ENCODE measurements at places on chromosomes 12 and 14. TPM values are rescaled to one million over a fixed set of nuclear protein-coding genes. Genes with fewer than 3 reads are reported as not detected.
A peak's percentile ranks its signal among the peaks of the same experiment; 100 is the strongest.

DNA sequence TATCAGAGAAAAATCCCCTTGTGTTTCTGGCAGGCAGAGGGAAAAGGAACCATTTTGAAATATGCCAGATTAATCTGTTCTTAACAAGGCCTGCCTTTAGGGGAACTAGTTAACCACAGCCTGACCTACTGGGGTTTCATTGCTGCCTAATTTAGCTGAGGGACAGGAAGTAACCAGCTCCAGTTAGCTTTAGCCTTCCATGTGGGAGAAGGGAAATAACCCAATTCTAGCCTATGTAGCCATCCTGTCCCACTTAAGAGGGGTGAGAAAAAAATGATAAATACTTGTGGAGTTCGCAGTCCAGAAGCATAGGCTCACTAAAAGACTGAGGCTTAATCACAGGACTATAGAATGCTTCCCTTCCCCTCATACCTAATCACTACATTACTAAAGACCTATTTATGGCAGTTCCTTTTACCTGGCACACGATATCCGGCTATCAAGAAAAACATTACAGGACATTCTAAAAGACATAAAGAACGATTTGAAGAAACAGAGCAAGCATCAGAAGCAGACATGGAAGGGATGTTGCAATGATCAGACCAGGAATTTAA, 22.8 kb downstream of the COX8C start:
- no peaks in the 10 kb centered on the region for H3K36me3 ChIP-seq
- no peaks in the 10 kb centered on the region for H3K27me3 ChIP-seq
- H3K27ac ChIP-seq = no peak overlapping the region

RNF10 gene
- total RNA-seq = 169 TPM

DNA sequence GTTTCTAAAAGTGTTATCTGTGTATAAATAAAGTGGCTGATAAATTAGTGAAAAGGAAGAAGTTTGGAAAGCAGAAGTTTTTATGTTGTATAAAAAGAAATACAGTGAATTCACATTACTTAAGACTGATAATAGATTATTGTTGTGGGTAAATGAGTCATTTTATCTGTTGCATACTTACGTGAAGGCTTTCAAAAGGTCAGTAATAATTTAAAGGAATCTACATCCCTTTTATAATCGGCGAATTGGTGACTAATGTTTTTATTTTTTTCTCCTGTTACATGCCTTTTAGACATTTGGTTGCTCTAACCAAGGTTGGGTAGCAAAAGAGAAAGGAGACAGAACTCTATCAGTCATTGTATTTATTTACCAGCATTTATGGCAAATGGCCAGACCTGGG, 155.9 kb downstream of the SLC41A2 start:
- H3K36me3 ChIP-seq = no peaks in the 10 kb centered on the region
- no peaks in the 10 kb centered on the region for H3K27me3 ChIP-seq
- no peak for DNase-seq
- no peak overlapping the region for H3K4me3 ChIP-seq
- no peaks in the 10 kb centered on the region for H3K4me1 ChIP-seq

MYO1H gene
- not detected for total RNA-seq

DNA sequence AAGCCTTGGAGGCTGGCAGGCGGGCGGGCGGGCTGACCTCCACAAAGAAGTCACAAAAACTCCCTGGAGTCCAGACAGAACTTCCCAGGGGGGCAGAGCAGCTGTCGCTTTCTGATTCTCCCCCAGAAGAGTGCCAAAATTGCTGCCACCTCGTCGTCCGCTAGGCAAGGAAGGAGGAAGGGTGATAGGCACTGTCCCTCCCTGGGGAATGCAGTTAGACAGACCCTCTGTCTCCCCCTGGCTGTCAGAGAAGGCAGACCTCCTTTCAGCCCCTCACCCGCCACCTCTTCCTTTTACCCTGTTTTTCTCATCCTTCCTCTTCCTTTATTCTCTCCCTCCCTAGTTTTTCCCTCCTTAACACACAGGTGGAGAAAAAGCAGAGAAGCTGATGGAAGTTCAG, 18.7 kb downstream of the GRIN2B start:
- no peak overlapping the region for H3K4me3 ChIP-seq
- no peaks in the 10 kb centered on the region for H3K36me3 ChIP-seq
- H3K27me3 ChIP-seq = no peaks in the 10 kb centered on the region
- no peak for DNase-seq

EMP1 gene
- 213 TPM for total RNA-seq

DNA sequence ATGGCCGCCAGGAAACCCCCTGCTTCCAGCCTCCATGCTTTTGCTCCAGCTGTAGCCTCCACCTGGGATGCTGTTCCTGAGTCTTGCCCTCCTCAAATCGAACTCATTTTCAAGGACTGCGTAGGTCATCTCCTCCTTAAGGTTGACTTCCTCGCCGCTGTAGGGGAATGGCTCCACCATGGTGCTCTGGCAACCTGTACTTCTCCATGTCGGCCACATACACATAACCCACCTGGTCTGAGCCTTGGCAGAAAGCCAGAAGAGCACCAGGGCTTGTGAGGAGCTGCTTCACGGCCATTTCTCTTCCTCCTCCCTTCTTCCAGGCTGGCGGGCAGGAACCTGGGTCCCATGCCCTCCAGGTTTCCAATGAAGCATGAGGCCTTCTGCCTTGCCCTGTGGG, 36.7 kb upstream of the BEGAIN start:
- H3K27me3 ChIP-seq = no peaks in the 10 kb centered on the region
- no peak overlapping the region for H3K27ac ChIP-seq
- no peaks in the 10 kb centered on the region for H3K36me3 ChIP-seq
- no peak overlapping the region for H3K4me3 ChIP-seq
- no peak for DNase-seq
- no peaks in the 10 kb centered on the region for H3K4me1 ChIP-seq

CDKN3 gene
- not detected for total RNA-seq

NPAS3 gene
- 0.51 TPM for total RNA-seq

DNA sequence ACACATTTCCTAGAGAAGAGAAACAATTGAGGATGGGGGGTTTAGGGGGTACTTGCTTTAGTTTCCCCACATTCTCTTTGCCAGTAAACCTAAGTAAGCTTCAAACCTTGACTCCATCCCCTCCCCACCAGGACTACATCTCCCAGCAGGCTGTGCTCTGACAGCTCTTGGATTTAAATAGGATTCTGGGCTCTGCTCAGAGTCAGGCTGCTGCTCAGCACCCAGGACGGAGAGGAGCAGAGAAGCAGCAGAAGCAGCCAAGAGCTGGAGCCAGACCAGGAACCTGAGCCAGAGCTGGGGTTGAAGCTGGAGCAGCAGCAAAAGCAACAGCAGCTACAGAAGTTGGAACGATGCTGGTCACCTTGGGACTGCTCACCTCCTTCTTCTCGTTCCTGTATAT, 20.6 kb downstream of the RDH12 start:
- H3K27ac ChIP-seq = no peak overlapping the region
- peak; percentile 75 for DNase-seq
- H3K27me3 ChIP-seq = no peaks in the 10 kb centered on the region
- no peak overlapping the region for H3K4me3 ChIP-seq
- no peaks in the 10 kb centered on the region for H3K4me1 ChIP-seq
- H3K36me3 ChIP-seq = no peaks in the 10 kb centered on the region

RABGGTA gene
- 67.9 TPM for total RNA-seq

- no peak overlapping the region for H3K4me3 ChIP-seq
- no peak overlapping the region for H3K27ac ChIP-seq
- no peak for DNase-seq
- H3K27me3 ChIP-seq = no peaks in the 10 kb centered on the region
Observed at GRCh38 chr14:39617537-39617936, 185.3 kb upstream of the FBXO33 start.

DNA sequence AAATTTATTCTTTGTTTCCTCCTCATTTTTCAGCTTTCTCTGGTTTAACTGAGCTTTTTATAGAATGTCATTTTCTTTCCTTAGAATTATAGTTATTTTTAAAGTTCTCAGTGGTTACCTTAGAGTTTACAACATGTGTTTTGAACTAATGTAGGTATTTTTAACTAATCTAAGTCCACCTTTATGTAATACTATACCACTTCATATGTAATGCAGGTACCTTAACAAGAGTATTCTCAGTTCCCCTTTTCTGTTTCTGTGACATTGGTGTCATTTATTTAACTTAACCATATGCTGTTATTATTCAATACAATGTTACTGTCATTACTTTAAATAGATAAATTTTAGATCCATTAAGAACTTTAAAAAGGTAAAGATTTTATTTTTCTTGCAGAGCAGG, 30.3 kb upstream of the KCNC2 start:
- no peaks in the 10 kb centered on the region for H3K36me3 ChIP-seq
- no peak overlapping the region for H3K27ac ChIP-seq
- H3K4me3 ChIP-seq = no peak overlapping the region
- no peak for DNase-seq
- no peaks in the 10 kb centered on the region for H3K27me3 ChIP-seq

- no peak for DNase-seq
- no peak overlapping the region for H3K27ac ChIP-seq
- H3K4me1 ChIP-seq = peaks cover 22% of the 10 kb centered on the region
Observed at GRCh38 chr14:94773061-94773648, 3.2 kb upstream of the GSC start.

DNA sequence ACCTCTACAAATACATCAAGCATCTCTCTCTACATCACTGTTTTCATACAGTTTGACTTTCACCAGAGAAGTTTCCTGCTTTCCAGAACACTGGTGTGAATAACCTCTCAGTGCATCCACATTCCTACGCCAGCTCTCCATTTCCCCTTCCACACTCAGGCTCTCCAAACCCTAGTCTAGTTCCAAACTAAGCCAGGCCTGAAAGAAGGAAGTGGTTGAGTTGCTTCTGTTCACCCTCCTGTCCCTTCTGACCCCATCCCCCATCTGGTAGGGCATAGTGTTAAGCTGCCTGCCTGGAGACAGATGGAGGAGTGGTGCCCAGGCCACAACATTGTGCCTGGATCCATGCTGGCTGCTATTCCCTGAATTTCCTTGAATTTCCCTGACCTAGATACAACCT, 132.4 kb downstream of the GPR65 start:
- no peaks in the 10 kb centered on the region for H3K4me1 ChIP-seq
- H3K27ac ChIP-seq = no peak overlapping the region
- no peaks in the 10 kb centered on the region for H3K36me3 ChIP-seq
- no peak for DNase-seq
- H3K27me3 ChIP-seq = no peaks in the 10 kb centered on the region

DNA sequence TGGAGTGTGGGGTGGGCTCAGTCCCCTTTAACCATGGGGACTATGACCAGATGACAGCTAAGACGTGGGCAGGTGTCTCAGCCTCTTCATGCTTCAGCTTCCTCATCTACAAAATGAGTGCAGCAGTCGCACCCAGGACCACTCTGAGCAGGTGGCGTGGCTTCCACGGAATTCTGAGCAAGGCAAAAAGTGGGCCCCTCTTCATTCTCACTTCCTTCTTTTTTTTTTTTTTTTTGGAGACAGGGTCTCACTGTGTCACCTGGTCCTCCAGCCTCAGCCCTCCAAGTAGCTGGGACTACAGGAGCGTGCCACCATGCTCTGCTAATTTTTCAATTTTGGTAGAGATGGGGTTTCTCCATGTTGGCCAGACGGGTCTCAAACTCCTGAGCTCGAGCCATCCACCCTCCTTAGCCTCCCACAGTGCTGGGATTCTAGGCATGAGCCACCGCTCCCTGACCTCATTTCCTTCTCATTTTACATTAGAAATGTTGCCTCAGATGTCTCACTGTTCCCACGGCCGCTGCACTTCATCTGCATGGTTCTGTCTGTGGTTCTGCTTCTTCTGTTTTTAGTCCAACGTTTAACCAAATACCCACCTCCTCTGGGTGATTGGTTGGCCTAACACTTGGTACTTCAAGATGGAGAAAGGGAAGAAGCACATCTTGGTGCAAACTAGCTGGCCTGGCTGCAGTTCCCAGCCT, 41.3 kb upstream of the BCL7A start:
- no peaks in the 10 kb centered on the region for H3K36me3 ChIP-seq
- no peak overlapping the region for H3K27ac ChIP-seq
- H3K27me3 ChIP-seq = no peaks in the 10 kb centered on the region
- no peak overlapping the region for H3K4me3 ChIP-seq

CCDC38 gene
- not detected for total RNA-seq

DNA sequence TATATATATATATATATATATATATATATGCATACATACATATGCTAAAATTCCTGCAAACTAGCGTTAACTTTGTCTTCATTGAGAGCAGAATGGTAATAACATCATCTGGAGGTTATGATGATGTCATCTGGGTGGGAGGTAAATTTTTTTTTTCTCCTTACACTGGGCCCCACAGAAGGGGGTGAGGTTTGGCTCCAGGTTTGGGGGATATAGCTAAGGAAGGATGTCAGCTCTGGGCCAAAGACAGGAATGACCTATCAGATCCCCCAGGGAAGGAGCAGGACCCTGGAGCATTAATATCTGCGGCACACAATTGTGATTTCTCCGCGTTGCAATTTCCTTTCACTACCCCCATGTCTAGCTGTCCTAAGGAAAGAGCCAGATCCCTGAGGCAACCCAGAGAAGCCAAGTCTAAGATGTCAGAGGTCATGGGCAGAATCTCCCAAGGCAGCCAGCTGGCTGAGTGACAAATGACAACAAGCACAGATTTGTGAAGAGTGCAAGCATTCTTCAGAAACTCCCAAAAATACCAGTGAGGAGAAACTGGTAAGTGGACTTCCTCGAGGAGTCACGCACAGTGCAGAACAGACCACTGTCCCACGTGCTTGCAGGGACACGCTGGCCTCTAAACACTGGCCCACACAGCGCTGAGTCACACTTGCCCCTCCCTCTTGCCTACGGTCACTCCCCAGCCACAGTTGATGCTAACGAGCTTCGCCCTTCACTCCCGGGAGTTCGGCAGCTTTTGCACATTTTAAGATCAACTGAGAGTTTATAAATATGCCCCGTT, 9.9 kb downstream of the UBC start:
- H3K36me3 ChIP-seq = no peaks in the 10 kb centered on the region
- H3K4me1 ChIP-seq = no peaks in the 10 kb centered on the region
- H3K27ac ChIP-seq = peak overlapping the region; percentile 69
- H3K27me3 ChIP-seq = no peaks in the 10 kb centered on the region

DNA sequence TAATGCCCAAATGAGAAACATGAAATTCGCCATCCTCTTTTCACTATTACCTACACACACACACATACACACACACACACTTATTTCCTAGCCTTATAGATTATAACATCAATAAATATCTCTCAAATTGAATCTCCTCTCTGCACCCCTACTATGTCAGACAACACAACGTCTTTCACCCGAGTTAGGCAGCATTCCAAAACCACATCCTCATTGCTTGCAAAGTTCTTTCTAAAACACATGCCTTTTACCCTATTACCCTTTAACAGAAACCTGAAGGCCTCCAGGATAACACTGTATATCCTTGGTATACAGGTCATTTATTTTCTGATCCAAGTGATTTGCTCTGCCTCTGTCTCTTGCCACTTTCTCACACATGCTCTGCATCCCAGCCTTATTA, 56.3 kb downstream of the KCNH5 start:
- no peak overlapping the region for H3K4me3 ChIP-seq
- H3K36me3 ChIP-seq = no peaks in the 10 kb centered on the region
- H3K27ac ChIP-seq = no peak overlapping the region
- no peaks in the 10 kb centered on the region for H3K27me3 ChIP-seq
- H3K4me1 ChIP-seq = no peaks in the 10 kb centered on the region

Measured in uterus (tissue), 4 donors.